ENCODE measurements at places on chromosomes 11 and 22.

- no peak for DNase-seq
These were observed 17.6 kb upstream of the SLC35F2 start for GRCh38 chr11:107876141-107876540.

GRCh38 chr11:78532991-78533390 lies 41.7 kb downstream of the NARS2 start:
- no peak for DNase-seq

DNA sequence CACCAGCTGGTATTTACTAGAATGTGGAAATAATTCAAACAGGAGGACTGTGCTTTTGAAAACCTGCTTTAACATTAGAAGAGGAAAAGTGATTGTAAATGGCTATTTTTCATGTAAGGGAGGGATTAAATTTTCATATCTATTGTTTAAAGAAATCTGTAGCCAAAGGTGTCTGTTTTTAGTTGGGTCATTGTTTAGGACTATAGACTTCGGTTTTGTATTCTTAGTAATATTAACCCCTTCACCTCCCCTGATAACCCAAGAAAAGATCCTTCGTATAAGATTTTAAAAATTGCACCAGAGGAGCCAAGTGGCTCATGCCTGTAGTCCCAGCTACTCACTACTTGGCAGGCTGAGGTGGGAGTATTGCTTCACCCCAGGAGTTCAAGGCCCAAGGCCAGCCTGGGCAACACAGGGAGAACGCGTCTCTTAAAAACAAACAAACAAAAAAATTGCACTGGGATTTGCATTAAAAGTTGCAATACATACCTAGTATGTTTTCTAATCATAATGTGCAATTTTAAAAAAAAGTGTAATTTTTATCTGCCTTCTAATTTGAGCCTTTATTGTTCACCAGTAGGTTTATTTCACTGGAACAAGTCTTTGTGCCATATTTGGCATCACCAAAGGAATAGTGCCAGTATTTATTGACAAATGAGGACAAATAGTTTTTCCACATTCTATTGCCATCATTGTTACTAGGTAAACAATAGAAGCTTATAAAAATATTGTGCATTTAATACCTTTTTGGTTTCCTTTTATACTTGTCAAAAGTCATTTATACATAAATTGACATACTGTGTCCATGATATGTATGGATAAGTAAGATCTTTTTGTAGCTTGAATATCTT lies 34.3 kb downstream of the MTMR3 start:
- DNase-seq = no peak

DNA sequence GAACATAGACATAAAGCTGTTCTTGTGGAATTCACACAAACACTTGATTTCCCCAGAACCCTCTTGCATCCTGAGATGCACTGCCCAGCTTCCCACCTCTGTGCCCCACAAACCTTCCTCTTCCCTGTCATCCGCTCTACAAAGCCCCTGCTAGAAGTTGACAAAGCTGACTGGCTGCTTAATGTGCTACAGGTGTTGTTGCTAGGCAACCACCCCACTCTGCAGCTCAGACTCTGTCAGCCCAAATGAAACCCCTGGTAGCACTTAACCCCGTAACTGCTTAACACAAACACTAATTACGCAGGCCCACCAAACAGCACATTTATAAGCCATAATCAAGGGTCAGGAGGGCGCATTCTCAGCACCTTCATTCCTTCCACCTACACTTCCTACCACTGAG lies 172.0 kb upstream of the CADM1 start:
- DNase-seq = no peak

DNA sequence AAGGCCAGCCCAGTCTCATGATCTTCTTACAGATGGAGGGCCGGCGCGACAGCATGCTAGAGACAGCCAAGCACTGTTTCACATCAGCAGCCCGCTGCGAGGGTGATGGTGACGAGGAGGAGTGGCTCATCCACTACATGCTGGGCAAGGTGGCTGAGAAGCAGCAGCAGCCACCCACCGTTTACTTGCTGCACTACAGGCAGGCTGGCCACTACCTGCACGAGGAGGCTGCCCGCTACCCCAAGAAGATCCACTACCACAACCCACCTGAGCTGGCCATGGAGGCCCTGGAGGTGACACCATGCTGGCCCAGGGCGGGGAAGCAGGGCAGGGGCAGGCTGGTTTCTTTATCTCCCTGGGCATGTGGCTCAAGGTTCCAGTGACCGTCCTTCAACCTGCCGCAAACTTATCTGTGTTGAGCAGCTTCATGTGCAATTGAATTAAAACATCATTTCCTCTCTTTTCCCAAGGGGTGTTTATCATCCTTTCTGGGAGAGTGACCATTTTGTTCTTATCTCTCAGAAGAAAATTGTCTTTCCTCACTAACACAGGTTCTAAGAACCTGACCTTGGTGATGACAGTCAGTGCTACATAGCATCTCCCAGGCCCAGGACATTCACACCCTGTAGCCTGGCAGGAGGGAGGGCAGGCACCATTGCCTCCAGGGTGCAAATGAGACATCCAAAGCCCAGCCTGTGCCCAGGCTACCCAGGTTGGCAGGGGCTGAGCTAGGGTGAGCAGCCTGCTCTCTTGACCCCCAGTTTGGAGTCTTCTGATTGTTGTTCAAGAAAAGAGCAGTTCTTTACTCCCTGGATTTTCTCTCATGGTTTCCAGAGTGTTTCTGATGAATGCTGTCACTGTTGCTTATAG lies 80.7 kb downstream of the CABIN1 start:
- DNase-seq = no peak

DNA sequence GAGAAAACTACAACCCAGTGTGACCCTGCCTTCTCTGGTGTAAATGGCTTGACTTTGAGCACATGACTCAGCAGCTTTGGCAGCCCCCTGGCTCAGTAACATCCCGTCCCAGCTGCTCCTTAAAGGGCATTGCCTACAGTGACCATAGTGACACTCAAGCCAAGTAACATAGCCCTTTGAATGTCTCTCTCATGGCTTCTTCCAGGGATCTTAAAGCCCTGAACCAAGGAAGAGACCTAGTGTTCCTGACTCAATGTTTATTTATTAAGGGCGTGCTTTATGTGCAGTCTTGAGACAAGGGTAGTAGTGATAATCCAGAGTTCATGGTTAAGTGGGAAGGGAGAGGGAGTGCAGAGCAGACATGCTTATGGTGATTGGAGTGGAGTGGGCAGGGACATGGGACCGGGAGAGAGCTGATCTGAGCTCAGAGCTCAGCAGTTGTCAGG lies 125.7 kb downstream of the PARVA start:
- no peak for DNase-seq

GRCh38 chr11:112453601-112454577 lies 193.2 kb upstream of the PLET1 start:
- peak; percentile 8 for DNase-seq

DNA sequence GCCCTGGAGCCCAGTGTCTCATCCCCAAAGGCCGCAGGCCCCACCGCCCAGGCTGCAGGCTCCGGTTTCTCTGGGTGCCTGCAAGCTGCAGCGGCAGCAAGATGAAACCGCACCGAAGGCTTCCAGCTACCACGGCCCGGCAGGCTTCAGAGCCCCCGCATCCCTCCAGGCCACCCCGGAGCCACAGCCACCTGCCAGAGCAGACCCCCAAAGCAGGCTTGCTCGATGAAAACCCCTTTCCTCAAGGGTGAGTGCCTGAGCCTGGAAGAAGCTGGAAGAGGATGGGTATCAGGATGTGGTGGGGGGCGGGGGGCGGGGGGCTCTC lies 24.5 kb upstream of the GNB1L start:
- no peak for DNase-seq

GRCh38 chr11:14974515-14975251 lies 2.5 kb upstream of the CALCA start:
- peak; percentile 37 for DNase-seq

DNA sequence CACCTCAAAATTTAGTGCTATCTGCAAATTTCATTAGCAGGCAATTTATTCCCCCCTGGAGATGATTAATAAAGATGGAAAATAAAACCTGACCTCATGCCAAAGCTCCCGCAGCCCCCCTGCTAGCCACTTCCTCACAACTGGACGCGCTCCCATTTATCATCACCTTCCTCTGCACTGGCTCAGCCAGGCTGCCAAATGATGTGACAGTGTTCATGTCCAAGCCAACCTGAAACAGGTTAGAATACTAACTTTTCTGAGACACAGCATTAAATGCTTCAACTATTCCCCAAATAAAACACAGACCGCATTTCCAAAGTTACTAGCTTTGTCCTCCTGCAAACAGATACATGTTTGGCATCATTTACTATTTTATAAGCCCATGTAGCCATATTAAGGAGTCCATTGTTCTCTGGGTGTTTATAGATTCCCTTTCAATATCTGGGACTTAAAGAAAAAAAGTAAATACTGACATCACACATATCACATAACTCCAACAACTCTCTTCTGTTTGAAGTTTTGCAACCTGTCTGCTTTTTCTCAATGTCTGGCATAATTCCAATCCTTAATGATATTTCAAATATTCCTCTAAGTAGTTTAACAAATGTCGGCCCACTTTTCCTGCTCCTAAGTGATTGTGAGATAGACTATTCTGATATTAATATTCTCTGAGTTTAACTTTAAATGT lies 829.7 kb upstream of the FAT3 start:
- DNase-seq = no peak

- DNase-seq = no peak
These were observed 106.3 kb downstream of the MPPED2 start for GRCh38 chr11:30479899-30480298.

DNA sequence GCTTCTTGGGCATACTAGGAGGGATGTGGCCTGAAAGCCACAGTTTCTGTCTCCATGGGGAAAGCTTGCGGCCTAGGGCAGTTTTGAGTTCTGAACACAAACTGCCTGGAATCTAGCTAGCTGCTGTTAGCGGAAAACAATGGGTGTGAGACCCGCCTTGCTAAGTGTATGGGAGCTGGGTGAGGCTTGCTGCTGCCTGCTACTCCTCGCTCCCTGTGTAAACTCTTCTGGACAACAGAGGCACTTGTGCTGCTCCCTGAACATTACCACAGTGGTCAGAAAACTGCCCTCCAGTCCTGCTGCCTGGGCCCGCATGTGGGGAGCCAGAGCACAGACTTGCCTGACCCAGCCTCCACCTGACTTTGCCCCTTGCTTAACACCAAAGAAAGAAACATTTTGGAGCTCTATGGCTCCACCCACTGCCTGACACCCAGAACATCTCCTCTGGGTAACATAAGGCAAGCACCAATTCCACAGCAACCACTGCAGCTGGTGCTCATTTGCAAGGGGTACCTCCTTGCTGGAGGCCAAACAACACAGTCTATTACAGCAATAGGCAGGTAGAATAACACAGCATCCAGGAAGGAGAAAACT lies 766.3 kb upstream of the RAG2 start:
- no peak for DNase-seq

DNA sequence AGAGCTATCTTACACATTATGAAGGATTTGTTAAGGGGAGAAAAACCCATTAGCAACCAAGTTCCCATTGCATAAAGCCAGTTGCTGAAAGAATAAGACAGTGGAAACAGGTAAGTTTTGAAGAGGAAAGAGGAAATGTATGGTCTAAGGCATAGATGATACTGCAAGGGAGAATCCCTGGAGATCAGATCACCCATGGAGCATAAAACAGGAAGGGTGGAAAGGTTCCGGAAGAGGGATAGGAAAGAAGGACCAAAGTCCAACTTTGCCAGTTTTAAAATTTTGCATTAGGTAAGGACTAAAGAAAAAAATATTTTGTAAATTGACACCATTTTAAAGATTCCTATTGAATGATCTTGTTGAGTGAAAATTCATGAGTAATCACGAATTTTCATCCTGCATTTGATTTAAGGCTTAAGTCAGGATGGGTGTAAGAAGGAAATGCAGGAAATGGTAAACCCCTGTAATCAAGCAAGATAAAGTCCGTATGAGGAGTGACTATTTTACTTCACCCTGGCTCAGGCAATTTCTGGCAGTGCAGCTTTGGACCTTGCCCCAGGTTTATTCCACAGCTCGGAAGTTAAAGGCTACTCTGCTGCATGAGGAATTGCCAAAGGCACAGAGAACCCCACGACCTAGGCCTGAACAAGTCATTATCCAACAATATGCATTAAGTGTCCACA lies 70.9 kb downstream of the CCDC34 start:
- no peak for DNase-seq

GRCh38 chr11:27640954-27641353 lies 59.3 kb downstream of the BDNF start:
- no peak for DNase-seq

- DNase-seq = no peak
These were observed 29.8 kb downstream of the MICAL3 start for GRCh38 chr22:17994424-17995108.

DNA sequence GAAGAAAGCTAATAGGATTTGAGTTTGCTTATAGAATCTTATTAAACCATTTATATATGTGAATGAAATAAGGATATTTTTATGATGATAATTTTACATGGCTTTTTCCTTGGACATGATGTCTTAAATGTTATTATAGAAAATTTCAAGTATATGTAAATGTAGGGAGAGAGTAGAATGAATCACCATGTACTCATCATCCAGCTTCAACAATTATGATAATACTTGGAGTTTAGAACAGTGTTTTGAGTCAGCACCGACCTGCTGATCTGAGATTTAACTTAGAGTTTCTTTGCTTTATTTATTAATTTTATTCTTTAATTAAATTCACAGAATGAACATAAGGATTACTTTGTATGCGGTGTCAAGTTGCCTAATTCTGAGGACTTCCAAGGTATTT lies 193.5 kb downstream of the UVRAG start:
- no peak for DNase-seq

DNA sequence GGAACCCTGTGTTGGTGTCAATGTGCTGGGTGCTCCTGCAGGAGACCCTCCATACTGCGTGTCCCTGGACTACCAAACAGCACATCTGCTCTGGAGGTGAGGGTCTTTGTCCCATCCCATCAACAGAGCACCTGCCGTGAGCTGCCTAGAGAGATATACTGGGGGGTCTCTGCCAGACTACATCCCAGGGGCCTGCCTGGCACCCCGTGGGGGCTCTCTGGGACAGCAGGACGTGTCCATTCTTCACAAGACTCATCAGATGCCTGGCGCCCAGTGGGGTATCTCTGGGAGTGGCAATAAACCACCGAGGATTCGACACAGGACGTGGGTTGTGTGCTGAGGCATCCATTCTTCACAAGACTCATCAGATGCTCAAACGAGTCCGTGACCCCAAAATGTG lies 42.7 kb downstream of the SHANK2 start:
- no peak for DNase-seq

DNA sequence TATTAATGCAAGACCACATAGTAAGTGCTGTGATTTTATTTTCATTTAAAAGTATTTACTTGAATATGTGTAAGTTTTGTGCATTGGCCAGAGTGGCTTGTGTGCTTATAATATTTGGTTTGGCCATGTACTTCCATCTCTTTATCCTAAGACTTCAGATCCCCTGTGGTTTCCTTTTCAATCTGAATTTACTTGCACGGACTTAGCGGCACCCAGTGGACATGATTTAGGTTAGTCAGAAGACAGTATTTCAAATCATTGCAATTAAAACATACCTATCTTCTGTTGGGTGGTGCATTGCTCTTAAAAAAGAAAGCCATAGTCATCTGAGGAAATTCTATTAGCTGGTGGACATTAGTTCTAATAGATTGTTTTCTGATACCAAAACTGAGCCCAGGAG lies 30.7 kb downstream of the PIWIL4 start:
- DNase-seq = no peak
